DMS79 treated with DMSO at 0.1 percent for 48 hours (cell line): ENCODE measurements at places on chromosomes 1 and 21.
A peak's percentile ranks its signal among the peaks of the same experiment; 100 is the strongest.

DNA sequence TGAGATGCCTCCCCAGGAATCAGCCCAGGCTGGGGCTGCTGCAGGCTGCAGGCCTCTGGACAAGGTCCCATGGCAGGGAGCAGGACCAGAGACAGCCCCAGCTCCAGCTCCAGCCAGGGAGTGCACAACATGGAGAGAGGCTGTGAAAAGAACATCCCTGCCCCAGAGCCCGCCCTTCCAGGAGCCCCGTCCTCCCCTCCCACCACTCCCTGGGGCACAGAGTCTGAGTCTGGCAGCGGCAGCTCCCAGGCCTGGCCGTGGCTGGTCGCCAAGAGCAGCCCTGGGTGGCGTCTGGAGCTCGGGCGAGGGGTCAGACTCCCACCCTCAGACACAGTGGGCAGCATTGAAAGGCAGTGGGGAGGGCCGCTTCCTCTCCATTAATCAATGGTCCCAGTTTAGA, 37.8 kb downstream of the MEGF6 start:
- no peak for DNase-seq

- no peak for DNase-seq
Observed at GRCh38 chr1:227420147-227420546, 101.9 kb upstream of the CDC42BPA start.

- no peak for DNase-seq
Observed at GRCh38 chr1:98556521-98557158, 104.9 kb upstream of the SNX7 start.

GRCh38 chr1:20483833-20484518, 2.0 kb downstream of the CAMK2N1 start:
- DNase-seq: peak; percentile 30

- no peak for DNase-seq
Observed at GRCh38 chr1:154741741-154742495, 128.2 kb downstream of the KCNN3 start.

DNA sequence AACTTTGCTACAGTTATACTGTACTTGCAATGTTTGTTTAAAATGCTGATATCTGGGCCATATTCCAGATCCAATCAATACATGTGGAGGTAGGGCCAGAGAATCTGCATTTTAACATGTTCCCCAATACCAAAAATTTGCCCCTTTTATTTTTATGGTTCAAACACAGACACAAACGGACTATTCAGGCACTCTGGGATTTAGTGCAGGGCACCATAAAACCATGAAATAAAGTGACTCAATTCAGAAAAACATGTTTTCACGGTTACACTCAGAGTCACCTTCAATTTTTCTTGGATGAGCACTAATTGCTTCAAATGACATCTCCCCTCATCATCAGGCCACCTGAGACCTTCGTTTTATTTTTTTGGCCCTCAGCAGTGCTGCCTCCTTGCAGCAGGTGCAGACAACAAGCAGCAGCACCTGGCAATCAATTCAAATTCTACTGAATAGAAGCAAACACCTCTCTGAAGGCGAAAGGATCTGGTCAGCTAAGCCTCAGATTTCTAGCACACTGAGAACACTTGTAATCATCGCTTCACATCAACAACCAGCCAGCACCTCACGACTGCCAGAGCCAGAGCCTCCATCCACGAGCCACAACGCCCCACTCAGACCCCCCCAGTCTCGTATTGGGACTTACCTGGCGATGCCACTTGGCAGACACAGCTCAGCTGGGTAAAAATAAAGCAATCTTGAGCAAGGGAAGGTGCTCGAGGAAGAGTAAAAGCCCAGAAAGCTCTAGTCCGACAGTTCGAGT, 1.1 kb downstream of the ERO1B start:
- peak; percentile 68 for DNase-seq

GRCh38 chr1:56502700-56503245, 76.6 kb downstream of the PLPP3 start:
- DNase-seq: no peak

- no peak for DNase-seq
Observed at GRCh38 chr1:225962440-225962975, 21.5 kb upstream of the LEFTY2 start.

- no peak for DNase-seq
Observed at GRCh38 chr1:3899754-3900149, 320 bp downstream of the C1orf174 start.

DNA sequence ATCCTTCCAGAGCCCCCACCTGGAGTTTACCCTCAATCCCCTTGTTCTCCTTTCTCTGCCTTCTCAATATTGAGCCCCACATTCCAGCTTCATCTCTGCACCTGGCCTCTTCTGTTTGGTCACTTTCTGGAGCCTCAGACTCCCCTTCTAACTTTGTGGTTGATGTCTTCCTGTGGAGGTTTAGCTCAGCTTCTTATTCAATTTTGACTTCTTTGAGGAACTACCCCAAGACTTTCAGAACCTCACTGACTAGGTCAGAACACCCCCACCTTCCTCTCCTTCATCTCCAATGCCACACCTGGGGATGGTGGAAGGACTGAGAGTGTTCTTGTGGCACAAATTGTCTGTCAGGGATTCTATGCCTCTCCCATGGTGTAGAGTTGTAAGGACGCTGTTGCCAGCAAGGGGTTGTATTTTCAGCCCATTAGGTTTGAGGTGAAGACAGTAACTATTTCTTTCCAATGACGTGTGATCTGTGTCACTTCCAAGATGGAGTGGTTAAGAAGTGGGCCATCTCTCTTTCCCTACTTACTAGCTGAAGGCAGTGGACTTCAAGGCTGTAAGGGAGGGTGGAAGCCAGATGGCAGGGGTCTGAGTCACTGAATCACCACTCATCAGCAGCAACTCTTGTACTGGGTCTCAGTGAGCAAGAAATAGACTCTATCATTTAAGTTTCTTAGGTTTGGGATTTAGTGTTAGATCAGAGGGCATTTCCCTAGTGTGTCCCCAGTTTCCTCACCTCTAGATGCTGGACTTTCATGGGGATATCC, 80.6 kb downstream of the PAPPA2 start:
- DNase-seq: no peak

DNA sequence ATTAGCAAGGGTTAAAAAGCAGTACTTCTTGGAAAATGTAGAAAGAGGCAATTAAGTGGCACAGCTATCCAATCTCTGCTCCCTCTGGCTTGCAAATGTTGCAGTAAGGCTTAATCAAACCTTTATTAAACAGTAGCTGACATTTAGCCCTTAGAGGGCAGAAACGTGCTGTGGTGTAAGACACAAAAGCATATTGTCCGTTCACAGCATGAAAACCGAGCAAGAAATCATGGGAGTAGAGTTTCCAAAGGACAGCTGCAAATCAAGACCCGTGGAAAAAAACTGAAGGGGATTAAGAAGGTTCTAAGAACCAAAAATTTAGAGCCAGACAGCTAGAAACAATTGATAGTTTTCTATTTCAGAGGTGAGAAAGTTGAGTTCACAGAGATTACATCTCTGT, 13.1 kb downstream of the ZP4 start:
- DNase-seq: no peak
